ENCODE measurements at places on chromosomes 1 and 21. TPM values are rescaled to one million over a fixed set of nuclear protein-coding genes. Genes with fewer than 3 reads are reported as not detected.

FAM43B gene
- total RNA-seq = 0.27 TPM

OVAAL gene
- not detected for total RNA-seq

APOBEC4 gene
- not detected for total RNA-seq

AGL gene
- 11.7 TPM for total RNA-seq

- no peak for DNase-seq
Measured at GRCh38 chr1:65068202-65069010, 79.6 kb upstream of the AK4 start.

- peak; percentile 36 for DNase-seq
Measured at GRCh38 chr1:67647036-67647798, 37.8 kb upstream of the GADD45A start.

GRCh38 chr1:183952101-183952500, 85.4 kb downstream of the COLGALT2 start:
- DNase-seq = no peak

DNA sequence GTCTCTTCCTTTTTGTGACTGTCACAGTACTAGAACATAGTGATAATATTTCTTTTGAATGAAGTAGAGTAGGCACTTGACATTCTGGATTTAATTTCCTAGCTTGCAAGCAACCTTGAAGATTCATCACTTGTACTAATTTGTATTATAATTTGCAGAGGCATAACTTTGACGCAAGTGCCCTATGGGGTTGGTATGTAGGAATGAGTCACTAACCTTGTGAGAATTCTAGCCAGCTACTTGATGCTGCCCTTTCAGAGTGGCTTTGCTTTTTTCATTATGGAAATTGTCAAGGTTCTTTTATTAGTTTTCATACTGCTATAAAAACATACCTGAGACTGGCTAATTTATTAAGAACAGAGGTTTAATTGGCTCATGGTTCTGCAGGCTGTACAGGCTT, 13.7 kb upstream of the DPH5 start:
- DNase-seq = peak; percentile 50

GRCh38 chr1:244779410-244779809, 56.0 kb upstream of the COX20 start:
- DNase-seq = peak; percentile 27

GRCh38 chr1:241531195-241532161, 700 bp upstream of the KMO start:
- peak; percentile 65 for DNase-seq

- DNase-seq = no peak
Measured at GRCh38 chr1:104182251-104182650, 432.6 kb downstream of the AMY1C start.

Data from astrocyte (in vitro differentiated cells and primary cell).